Left ventricle myocardium inferior (tissue), 1 donor: ENCODE measurements at places on chromosomes 12 and 14.

DNA sequence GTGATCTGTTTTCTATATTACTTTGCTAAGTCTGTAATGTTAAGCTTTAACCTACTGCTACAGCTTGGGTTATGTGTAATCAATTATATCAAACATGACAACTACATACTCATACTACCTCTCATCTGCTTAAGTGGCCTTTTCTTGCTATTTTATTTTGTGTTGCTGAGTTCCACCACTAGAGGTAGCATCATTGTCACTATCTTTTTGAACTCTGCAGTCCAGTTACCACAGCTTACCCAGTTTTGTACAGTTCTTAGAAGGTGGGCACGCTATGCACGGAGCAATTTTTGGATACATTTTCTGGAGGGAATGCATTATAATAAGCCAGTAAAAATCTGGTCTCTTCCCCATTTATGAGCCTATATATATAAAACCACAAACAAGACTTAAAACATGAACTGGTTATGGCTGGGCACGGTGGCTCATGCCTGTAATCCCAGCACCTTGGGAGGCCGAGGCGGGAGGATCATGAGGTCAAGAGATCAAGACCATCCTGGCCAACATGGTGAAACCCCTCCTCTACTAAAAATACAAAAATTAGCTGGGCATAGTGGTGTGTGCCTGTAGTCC, 48.5 kb downstream of the SAV1 start:
- no peak overlapping the region for H3K27ac ChIP-seq
- H3K36me3 ChIP-seq, result peaks cover 8% of the 10 kb centered on the region
- DNase-seq, result no peak

- H3K4me1 ChIP-seq, result peaks cover 4% of the 10 kb centered on the region
- no peaks in the 10 kb centered on the region for H3K27me3 ChIP-seq
- DNase-seq, result no peak
- no peak overlapping the region for H3K27ac ChIP-seq
- no peak overlapping the region for H3K4me3 ChIP-seq
Observed at GRCh38 chr12:98485792-98486340, 29.5 kb upstream of the TMPO start.

DNA sequence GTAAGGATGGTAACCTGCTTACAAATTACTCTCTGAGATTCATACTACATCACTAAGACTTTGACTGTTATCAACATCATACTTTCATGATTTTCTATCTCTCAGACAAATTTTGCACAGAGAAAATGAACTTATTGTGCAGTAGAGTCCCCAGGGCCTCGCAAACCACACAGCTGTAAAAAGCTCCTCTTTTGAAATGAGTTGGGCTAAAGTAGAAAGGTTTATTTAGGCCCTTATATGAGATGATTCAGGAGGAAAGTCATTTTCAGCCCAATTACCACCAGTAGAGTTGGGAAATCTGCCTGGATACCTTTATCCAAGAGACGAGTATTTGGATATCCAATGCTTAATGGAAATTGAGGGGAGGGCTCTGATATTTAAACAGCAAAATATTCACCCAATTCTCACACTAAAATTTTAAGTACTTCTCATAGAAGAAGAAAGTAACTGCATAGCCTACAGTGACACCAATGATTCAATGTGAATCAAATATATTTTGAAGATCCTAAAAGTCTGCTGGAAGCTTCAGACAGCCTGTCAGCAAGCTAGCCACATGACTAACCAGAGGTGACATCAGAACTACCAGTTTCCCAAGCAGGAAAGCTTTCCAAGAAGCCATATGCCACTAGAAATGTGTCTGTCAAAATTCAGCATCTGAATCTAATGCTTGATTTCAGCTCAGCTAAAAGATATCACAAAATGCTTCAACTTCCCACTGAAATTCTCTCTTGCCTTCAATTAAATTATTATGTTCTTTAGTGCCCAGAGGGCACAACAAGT, 190.1 kb upstream of the SYT1 start:
- H3K4me3 ChIP-seq, result no peak overlapping the region
- no peaks in the 10 kb centered on the region for H3K36me3 ChIP-seq
- H3K27ac ChIP-seq, result no peak overlapping the region
- H3K27me3 ChIP-seq, result no peaks in the 10 kb centered on the region

GRCh38 chr12:13947276-13947946, 34.0 kb downstream of the GRIN2B start:
- H3K27ac ChIP-seq, result no peak overlapping the region
- no peaks in the 10 kb centered on the region for H3K4me1 ChIP-seq
- H3K4me3 ChIP-seq, result no peak overlapping the region
- no peaks in the 10 kb centered on the region for H3K36me3 ChIP-seq
- H3K27me3 ChIP-seq, result peaks cover 35% of the 10 kb centered on the region
